Activated CD8-positive, alpha-beta T cell treated with anti-CD3 and anti-CD28 coated beads, Interleukin-2, amount 10 ng/mL, durations not matched to agents 7 days and 5 days (primary cell): ENCODE measurements at places on chromosomes 1 and 21.

DNA sequence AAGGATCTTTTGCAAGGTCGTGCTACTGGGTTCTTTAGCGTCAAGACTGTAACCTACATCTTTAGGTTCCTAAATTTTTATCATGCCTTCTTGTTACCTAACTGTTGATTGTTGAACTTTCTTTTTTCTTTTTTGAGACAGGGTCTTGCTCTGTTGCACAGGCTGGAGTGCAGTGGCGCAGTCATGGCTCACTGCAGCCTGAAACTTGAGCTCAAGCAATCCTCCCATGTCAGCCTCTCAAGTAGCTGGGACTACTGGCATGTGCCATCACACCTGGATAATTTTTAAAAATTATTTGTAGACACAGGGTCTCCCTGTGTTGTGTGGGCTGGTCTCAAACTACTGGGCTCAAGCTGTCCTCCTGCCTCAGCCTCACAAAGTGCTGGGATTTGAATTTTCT lies 52.9 kb downstream of the NFIA start:
- DNase-seq = no peak

DNA sequence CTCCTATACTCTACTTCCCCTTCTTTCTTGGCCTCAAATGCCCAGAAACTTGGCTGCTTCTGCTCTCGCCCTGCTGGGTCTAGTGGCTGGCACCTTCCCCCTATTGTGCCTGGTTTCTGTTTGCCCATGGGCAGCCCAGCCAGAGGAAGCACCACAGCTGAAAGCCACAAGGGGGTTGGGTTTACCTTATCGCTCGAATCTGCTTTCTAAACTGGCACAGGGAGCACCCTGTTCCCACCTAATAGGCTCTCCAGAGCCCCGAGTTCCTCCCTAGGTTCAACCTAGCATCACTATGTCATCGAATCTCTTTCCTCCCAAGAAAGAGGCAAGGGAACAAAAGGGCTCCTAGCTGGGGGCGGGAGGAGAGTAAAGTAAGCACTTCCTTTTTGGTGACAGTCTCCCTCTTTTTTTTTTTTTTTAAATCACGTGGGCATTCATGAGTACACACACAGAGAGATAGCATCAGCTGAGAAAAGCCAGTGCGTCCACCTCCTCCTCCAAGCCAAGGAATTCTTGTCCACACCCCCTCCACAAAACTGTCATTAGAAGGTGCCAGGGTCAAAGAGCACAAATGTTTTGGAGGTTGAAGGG lies 72.8 kb downstream of the PLEKHA6 start:
- peak; percentile 56 for DNase-seq

GRCh38 chr1:38498686-38499085 lies 360.9 kb downstream of the RRAGC start:
- no peak for DNase-seq

DNA sequence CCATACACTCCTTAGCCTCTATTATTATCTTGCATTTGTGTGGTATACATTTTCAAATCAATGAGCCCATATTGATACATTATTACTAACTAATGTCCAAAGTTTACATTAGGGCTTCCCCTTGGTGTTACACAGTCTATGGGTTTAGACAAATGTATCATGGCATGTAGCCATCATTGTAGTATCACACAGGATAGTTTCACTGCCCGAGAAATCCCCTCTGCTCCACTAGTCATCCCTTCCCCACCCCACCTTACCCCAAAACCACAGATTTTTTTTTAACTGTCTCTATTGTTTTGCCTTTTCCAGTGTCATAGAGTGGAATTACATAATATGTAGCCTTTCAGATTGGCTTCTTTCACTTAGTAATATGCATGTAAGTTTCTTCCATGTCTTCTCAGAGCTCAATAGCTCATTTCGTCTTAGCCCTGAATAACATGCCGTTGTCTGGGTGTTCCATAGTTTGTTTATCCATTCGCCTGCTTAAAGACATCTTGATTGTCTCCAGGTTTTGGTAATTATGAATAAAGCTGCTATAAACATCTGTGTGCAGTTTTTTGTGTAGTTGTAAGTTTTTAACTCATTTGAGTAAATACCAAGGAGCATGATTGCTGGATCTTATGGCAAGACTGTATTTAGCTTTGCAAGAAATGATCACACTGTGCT lies 86.4 kb upstream of the LYST start:
- DNase-seq = peak; percentile 36

- no peak for DNase-seq
Measured at GRCh38 chr1:4170548-4171340, 270.7 kb upstream of the C1orf174 start.

- DNase-seq = peak; percentile 80
Measured at GRCh38 chr1:100927276-100927675, 31.4 kb downstream of the SLC30A7 start.

GRCh38 chr1:25117233-25117823 lies 115.0 kb downstream of the SYF2 start:
- DNase-seq = peak; percentile 39

DNA sequence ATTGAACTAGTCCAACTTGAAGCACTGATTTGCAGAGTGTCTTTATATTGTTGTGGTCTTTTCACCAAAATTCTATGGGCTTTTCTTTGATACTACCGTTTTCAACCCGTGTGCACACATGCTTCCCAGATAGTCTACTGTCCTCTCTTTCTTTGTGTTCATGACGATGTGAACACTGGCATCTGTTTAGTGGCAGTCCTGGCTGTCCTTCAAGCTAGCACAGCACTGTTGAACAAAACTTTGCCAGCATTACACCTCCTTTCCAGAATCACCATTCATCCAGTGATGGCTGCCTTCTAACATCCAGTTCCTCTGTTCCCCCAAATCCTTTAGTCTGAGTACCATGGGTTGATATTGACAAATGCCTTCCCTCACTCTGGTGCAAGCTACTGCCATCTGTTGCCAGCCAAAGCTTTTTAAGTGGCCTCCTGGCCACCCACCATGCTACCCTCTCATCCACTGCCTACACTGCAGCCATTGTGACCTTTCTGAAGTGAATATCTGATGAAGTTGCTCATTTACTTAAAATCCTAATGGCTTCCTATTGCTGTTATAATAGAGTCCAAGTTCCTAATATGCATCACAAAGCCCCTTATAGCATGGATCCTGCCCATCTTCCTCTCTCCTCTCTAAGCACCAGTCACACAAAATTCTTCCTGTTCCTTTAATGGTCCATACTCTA lies 94.3 kb downstream of the NIBAN1 start:
- DNase-seq = no peak

DNA sequence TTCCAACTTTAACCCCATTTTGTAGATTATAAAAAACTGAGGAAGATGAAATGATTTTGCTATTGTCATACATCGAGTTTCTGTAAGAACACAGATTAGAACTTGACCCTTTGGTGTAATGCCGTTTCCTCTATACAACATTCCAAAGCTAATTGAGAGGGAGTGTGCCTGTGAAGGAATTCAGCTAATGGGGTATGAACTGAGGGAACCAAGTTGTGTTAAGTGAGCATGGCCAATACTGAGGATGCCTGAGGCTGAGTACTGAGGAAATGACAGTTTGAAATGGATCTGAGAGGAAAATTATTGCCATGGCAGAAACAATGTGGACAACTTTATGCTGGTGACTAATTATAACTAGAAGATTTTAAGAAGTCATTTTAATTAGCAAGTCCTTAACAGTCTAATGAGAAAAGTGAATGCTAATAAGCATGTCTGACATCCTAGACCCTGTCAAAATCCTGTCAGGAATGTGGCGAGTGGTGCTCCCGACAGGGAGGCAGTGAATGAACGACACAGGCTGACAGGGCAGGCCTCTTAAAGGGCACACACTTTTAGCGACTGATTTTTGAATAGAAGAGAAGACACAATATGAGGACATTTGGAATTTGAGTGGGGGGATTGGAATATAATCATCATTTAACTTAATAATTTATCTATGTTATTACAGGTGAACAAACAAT lies 262.5 kb downstream of the HLX start:
- no peak for DNase-seq

- no peak for DNase-seq
Measured at GRCh38 chr1:76238094-76238628, 163.6 kb downstream of the ST6GALNAC3 start.

- DNase-seq = no peak
Measured at GRCh38 chr1:11799896-11800295, 5.9 kb downstream of the MTHFR start.

DNA sequence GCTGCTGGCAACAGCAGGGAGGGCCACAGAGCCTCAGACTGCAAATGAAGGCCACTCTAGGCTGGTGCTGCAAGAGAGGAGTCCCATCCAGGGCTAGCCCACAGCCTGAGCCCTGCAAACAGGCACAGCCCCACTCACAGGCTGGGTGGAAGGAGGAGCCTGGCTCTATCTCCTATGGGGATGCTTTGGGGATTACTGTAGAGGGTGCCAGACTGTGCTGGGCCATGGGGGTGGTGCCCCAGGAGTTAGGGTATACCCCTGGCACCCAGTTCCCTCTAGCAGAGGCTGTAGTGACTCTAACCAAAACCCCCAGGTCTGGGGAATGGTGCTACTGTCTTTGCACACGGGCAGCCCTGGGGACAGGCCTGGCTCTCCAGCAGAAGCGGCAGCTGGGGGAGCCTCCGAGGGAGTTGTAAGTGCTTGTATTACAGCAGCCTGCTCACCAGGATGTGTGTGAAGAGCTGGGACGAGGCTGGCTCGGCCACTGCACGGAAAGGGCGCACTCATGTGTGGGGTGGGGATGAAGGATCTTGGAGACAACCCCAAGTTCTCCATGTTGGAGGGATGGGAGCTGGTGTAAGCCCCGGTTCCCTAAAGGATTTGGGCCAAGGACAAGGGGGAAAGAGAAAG lies 23.4 kb upstream of the EVA1B start:
- no peak for DNase-seq

- no peak for DNase-seq
Measured at GRCh38 chr1:54051933-54052430, 1.0 kb downstream of the TMEM59 start.

DNA sequence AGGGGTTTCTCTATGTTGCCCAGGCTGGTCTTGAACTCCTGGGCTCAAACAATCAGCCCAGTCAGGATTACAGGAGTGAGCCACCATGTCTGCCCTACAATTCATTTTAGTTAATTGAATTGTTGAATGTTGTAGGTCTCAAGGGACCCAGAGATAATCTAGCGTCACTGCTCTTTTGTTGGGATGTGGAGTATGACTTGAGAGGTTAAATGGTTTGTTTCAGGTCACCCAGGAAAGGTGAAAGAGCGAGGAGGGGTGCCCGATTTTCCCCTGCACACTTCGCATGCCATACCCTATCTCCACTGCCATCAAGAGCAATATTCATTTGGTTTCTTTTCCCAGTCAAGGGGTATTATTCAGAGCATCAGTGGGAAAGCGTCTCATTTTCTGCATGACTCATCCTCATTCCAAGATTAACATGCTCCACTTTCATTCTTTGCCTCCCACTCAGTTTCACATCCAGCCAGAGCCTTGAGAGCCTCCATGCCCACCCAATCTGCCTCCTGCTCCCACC lies 13.1 kb upstream of the SLC30A1 start:
- DNase-seq = no peak

DNA sequence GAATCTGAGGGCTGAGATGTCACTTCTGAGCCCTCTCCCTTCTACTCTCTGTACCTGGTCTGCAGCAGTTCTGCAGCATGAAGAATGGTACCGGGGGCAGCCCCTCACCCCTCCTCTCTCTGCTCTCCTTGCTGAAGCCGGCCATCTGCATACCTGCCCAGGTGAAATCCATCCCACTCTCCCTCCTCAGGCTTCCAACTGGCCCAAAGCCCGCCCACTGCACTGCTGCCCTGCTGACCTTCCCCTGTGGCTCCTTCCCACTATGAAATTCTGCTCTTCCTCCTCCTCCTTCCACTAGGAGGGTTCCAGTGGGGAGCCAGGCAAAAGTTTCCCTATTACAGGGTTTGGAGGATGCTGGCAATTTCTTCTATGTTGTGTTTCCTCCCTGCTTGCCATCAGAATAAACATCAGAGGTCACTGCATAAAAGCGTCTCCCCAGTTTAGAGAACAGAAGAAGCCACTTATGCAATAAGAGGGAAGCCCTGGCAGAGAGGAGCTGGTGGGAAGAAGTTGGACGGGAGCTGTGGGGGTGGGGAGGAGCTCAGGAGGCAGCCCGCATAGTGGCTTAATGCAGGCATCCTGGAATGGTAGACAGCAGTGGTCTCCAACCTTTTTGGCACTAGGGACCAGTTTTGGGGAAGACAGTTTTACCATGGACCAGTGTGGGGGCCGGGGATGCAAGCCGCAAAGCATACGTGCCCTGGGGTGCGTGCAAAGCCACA lies 30.3 kb downstream of the TMCO4 start:
- DNase-seq = no peak

DNA sequence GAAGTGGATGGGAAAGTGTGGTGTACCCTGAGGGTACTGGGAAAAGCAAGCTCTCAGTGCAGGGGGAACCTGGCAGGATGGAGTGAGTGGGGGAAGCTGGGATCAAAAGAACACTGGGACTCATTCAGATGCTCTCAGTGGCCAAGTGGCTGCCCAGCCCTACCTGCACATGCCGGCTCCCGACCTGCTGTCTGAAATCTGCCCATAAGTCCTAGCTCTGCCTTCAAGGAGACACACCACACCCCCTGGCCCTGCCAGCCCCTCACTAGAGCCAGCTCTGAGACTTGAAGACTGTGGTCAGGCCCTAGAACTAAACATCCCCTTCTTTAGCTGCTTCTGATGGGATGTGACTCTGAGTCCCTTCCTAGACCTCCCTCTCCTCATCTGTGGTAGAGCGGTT lies 2.2 kb downstream of the TMEM54 start:
- no peak for DNase-seq

GRCh38 chr1:212690816-212691403 lies 8.7 kb downstream of the BATF3 start:
- DNase-seq = no peak

DNA sequence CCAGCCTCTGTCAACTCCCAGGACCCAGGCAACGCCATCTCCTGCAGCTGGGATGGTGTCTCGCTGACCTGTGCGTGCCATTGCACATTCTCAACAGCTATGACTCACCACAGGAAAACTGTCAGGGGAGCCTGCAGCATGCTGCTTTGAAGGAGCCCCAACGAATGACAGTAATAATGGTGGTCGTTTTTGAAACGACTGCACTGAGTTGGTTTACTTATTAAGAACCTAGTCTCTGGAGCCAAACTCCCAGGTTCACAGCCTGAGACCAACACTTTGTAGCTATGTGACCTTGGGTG lies 21.6 kb downstream of the TCEA3 start:
- DNase-seq = no peak

DNA sequence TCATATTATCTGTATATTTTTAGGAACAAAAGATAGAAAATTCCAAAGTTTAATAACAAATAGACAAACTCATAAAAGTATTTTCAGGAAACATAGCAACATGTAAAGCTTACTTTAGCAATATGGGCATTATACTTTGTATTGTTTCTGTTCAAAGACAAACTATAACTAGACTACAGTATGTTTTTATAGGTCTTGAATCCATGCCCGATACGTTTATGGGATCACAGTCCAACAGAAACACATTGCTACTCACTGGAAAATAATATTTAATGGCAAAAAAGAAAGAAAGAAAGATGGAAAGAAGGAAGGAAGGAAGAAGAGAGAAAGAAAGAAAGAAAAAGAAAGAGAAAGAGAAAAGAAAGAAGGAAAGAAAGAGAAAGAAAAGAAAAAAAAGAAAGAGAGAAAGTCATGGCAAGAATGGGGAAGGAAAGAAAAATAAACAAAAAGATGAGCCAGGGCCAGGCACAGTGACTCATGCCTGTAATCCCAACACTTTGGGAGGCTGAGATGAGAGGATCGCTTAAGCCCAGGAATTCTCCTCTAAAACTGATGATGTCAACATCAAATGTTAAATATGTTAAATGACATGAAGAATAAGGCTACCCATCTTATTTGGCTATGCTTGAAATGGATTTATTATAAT lies 32.7 kb downstream of the TM2D1 start:
- no peak for DNase-seq
